IPS-NIHi11 (cell line): ENCODE measurements at places on chromosomes 6 and 20.

- DNase-seq, result no peak
These were observed 79.9 kb downstream of the GCLC start for GRCh38 chr6:53464927-53465460.

GRCh38 chr20:24261351-24261750, 208.1 kb upstream of the SYNDIG1 start:
- DNase-seq, result no peak

DNA sequence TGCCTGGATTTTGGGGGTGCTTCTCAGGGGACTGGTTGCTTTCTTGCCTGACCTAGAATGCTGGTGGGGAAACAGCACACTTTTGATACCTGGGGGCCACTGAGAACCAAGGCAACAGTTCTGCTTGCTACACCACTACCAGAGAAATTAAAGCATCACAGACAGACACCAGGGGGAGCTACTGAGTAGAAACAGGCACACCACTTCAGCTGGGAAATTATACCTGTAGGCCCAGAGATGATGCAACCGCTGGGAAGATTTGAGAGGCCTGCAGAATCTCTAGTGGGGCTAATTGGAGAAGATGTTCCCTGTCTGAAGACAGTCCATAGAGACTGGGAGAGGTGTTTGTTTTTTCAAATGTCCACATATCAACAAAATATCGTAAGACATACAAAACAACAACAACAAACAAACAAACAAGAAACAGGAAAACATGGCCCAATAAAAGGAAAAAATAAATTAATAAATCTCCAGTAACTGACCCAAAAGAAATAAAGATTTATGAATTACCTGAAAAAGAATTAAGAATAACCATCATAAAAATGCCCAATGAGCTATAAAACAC, 129.4 kb upstream of the RIN2 start:
- DNase-seq, result peak; percentile 76

DNA sequence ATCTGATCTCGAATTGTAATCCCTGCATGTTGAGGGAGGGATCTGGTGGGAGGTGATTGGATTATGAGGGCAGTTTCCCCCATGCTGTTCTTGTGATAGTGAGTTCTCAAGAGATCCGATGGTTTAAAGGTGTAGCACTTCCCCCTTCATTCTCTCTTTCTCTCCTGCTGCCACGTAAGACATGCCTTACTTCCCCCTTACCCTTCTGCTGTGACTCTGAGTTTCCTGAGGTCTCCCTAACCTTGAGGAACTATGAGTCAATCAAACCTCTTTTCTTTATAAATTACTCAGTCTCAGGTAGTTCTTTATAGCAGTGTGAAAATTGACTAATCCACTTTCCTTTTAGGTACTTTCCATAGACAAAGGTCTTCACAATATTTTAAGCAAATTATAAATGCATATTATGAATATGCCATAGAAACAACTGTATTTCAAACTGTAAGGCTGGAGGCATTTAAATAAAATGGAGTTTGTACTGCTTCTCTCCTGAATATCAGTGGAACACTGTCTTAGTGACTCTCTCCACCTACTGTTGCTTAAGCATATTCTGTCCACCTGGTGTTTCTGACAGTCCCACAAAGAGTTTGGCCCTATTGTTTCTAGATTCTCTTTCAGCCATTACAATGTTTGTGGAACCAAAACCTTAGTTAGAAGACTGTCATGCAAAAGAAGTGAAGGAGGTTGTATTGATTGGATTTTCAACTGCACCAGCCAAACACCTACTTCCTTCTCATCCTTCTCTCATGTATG, 24.3 kb upstream of the IL17A start:
- DNase-seq, result no peak

DNA sequence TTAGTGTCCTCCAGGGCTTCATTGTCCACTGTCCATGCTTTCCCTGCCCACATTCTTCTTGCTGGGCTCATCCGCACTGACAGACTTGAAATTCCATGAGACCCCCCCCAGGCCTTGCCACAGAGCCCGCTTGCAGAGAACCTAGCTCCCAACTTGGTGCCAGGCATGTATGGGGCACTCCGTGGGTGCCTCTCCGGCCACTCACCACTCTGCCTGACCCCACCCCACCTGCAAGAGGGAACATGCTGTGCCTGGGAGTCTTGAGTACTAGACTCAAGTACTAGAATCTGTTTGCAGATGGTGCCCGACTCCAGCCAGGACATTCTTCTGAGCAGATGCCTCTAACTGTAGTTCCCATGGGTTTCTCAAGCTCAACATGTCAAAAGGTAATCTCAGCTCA, 47.9 kb downstream of the TRERF1 start:
- no peak for DNase-seq
